Hepatocyte (in vitro differentiated cells): ENCODE measurements at places on chromosomes 4 and X. TPM values are rescaled to one million over a fixed set of nuclear protein-coding genes. Genes with fewer than 3 reads are reported as not detected.

The GAGE12H gene
- polyA plus RNA-seq: not detected in 2 replicates

DNA sequence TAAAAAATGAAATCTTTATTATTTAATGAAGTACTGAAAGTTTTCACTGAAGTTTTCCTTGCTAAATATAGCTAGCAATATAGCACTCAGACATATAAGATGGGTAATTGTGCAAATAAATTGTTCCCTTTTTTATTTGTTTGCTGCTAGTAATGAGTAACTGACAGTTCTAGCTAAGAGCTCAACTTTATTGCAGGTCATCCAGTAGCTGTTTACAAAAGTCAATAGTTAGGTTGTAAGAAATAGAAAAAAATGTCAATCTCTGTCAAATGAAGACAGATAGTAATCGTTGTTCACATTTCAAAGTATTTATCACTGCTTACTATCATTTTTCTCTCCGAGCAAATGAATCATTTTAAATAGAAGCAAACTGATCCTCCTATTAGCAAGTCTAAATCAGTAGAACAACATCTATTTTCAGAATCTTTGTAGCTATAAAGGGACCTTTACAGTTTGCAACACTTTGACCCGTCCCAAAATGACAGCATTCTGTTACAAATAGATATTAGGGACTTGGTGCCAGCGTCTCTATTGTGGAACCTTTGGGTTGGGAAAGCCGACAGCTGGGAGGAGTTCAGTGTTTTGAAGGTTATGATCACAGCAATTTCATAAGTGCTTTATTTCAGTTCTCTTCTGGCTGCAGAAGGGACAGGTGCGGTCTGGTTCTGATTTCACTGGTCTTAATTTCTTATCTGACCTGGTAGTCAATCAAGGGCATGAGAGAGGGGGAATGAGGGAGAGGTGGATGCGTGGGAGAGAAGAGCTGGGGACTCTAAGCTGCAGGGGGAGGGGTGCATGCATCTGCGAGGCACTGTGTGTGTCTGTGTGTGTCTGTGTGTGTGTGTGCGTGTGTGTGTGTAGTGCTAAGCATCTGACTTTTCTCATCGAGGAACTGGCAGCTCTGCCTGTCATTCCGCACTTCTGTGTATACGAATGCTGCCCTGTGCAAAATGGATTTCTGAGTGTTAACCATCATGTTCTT lies 227.9 kb upstream of the PITX2 start:
- DNase-seq: peak; percentile 19
- peaks cover 7% of the 10 kb centered on the region for H3K4me1 ChIP-seq
- H3K27ac ChIP-seq: no peak overlapping the region

The ADRA2C gene
- 7.7 and 11.0 TPM in 2 replicates for polyA plus RNA-seq

GRCh38 chrX:118865231-118865630 lies 41.6 kb downstream of the ZCCHC12 start:
- H3K27me3 ChIP-seq: no peaks in the 10 kb centered on the region
- H3K36me3 ChIP-seq: no peaks in the 10 kb centered on the region
- H3K27ac ChIP-seq: no peak overlapping the region
- H3K4me3 ChIP-seq: no peak overlapping the region
- no peak for DNase-seq
- H3K4me1 ChIP-seq: no peaks in the 10 kb centered on the region

- H3K4me3 ChIP-seq: no peak overlapping the region
- H3K4me1 ChIP-seq: peaks cover 10% of the 10 kb centered on the region
- H3K36me3 ChIP-seq: no peaks in the 10 kb centered on the region
- H3K27ac ChIP-seq: no peak overlapping the region
- no peaks in the 10 kb centered on the region for H3K27me3 ChIP-seq
- DNase-seq: no peak
These were observed 44.2 kb upstream of the SPRY1 start for GRCh38 chr4:123352240-123352945.
